ENCODE measurements at places on chromosomes 7 and 10.

DNA sequence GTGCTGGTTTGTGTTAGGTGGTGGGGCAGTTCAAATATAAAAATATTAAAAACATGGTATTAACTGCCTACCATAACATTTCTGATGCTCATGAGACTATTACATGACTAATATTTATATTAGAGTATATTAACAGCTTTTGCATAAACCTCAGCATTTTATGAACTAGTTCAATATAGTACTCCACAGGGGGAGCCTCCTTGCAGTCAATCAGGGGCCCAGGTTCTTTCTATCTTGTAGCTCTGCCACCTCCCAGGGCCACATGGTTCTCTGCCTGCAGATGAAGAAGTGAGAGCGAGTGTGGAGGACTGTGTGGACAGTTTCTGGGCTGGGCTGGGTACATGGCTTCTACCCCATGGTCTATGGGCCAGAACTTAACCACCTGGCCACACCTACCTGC is 159.5 kb downstream of the RPS24 start:
- no peak for DNase-seq

DNA sequence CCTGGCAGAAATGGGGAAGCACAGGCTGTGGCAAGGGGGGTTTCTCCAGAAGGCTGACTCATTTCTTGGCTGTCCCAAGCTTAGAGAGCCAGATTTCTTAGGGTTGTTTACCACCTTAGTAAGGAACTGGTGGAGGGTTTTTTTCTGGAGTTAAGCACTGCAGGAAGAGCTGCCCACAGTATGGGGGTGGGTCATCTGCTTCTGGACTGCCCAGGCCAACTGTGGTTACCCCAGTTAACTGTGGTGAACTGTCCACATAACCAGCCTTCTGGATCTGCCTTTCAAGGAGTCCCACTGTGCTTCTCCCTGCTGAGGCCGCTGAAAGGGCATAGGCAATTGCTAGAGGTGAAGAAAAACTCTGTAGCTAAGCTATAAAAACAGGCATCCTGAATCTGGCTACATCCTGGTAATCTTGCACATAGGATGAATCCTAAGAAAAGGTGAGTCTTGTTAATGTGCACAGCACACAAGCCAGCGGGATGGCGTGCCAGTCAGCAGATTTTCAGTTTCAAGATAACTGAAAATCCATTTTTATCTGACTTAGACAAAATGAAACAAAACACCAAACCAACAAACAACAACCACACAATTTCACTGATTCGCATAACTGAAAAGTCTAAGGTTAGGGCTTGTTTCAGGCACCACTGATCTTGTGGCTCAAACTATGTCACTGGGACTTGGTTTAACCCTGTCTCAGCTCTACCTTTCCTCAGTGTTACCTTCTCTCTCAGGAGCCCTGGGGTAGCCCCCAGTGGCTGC is 21.6 kb upstream of the TSPAN33 start:
- no peak for DNase-seq

DNA sequence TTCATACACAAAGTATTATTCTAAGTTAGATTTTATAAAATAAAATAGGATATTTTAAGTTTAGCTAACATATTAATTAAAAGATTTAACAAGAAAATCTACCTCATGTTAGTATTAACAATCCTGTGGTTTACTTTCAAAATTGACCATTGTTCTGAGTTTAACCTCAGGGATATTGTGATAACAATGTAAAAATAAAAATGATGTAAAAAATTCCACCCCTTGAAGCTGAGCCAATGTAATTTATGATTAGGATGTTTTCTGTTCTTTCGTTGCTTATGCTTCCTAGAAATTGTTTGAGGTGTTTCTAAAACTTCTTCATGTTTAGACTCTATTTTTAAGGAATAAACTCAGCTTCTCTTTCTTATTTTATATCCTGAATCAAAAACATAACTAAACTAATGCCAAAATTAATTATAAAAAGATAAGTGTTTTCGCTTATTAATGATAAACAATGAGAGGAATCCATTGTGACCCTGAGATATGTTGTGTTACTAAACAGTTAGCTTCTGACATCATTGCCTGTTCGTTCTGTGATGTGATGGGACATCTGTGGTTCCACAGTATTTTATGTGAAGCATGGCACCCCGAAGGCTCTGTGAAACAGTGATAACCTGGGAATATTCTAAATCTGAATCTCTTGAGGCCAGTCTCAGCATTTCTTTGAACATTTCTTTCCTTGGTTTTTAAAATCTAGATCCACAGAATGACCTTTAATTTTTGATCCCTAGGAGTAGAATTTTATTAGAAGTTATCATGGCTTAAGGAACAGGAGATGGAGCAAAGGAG is 340.8 kb downstream of the ARL4A start:
- no peak for DNase-seq

DNA sequence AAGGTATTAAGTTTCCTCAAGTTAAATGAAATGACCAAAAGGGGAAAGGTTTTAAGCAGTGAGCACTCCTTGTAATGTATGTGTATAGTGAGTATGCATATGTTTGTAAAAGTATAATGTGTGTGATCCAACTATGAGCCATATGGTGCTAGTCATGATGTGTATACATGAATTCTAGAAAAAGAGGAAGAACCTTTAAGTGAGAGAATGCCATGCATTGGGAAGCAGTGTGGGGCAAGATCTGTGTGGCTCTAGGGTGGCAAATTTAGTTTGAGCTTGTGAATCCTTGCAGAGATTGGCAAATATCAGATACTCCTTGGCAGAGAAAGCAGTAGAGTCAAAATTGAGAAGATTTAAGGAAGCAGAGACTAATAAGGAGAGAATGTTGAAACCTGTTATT is 435.0 kb downstream of the AUTS2 start:
- DNase-seq, result no peak

GRCh38 chr7:133025056-133025455 is 56.8 kb downstream of the CHCHD3 start:
- no peak for DNase-seq

GRCh38 chr10:6119423-6119822 is 30.6 kb downstream of the RBM17 start:
- DNase-seq, result no peak

DNA sequence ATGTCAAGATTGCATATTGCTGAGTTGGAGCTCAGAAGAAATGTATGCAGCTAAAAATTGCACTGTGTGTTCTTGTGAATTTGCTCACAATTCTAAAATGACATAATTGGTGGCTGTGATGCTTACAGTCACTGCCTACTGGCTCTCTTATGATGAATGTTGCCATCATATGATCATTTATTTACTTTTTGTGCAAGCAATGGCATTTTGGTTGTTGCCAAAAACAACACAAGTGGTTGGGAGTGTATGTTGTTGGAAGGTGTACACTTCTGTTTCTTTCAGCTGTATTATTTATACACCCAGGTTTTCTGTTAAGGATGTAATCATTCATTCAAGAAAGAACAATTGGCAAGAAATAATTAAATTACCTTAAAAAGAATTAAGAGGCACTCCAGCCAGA is 28.9 kb downstream of the PON1 start:
- no peak for DNase-seq

GRCh38 chr10:121112579-121113384 is 261.6 kb downstream of the WDR11 start:
- no peak for DNase-seq

DNA sequence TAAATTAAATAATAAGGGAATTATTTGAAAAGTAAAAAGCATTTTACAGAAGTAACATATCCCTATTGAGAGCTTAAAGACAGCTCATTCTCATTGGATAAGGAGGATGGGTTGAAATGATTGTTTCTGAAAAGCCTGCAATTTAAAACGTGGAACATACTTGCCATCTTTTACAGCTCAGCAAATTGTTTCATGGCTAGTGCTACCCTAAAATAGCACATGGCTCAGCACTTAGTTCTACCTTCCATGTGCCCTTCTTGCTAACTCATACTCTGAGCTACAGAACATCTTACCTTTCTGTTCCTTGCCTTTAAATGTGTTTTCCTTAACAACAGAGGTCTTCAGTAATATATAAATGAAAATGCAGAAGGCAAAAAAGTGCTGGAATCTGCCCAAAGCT is 8.6 kb downstream of the SEMA3C start:
- no peak for DNase-seq

GRCh38 chr7:115409682-115410433 is 488.0 kb downstream of the MDFIC start:
- no peak for DNase-seq

DNA sequence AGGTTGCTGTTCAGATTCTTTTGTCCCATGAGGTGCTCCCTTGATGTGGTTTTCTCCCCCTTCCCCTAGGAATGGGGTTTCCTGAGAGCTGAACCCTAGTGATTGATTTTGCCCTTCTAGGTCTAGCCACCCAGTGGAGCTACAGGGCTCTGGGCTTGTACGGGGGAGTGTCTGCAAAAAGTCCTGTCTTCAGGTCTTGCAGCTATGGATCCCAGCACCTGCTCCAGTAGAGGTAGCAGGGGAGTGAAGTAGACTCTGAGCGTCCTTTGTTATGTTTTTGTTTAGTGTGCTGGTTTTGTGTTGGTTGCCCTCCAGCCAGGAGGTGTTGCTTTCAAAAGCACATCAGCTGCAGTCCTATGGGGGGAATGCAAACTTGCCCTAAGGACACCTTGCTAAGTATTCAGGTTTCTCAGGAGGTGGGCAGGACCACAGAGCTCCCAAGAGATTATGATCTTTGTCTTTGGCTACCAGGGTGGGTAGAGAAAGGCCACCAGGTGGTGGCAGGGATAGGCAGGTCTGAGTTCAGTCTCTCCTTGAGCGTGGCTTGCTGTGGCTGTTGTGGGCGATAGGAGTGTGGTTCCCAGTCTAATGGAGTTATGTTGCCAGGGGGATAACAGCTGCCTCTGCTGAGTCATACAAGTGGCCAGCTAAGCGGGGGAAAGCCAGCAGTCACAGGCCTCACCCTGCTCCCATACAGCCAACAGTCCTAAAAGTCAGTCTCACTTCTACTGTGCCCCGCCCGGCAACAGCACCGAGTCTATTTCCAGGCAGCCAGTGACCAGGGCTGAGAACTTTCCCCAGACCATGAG is 92.4 kb upstream of the JCAD start:
- DNase-seq, result peak; percentile 59

DNA sequence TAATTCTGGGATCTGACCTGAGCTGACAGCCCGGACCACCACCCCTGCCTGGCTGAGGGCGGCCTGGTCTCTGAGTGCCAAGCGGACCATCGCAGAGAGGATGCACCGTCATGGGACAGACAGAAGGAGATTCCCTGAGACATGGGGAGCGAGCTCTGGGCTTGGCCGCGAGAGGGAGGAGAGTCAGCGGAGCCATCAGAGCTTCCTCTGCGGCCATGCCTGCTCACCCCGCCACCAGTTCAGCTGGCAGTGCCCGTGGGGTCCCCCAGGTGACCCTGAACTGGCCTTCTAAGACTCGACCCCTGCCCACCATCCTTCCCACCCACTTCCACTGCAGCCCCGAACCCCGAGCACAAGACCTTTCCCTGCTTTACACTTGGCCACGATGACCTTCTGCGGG is 152.8 kb downstream of the TCERG1L start:
- no peak for DNase-seq

GRCh38 chr10:21309427-21309826 is 216.1 kb downstream of the SKIDA1 start:
- DNase-seq, result no peak

DNA sequence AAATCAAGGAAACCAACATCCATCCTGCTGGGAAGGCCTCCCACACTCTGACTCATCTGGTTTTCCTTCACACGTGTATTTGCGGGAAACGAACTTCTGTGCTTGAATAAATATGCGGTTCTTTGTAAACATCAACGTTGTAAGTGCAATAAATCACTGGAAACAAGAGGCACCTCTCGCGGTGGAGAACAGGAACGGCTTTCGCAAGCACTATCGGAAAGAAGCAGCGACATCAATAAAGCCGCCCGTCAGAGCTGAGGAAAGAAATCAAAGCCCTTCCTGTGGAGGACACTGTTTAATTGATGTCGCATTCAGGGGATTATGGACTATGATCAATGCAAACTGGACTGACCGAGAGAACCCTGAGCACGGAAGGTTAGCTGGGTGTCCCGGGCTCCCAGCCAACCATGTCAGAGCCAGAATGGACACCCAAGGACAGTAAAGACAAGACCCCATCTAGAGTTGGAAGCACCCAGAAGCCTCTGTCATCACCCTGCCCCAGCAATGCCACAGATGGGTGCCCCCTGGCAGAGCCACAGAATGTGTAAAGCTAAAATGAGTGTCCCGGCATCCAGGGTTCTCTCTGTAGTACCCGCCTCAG is 37.6 kb downstream of the OAT start:
- no peak for DNase-seq

- no peak for DNase-seq
Observed at GRCh38 chr7:44292876-44293560, 32.4 kb downstream of the CAMK2B start.

DNA sequence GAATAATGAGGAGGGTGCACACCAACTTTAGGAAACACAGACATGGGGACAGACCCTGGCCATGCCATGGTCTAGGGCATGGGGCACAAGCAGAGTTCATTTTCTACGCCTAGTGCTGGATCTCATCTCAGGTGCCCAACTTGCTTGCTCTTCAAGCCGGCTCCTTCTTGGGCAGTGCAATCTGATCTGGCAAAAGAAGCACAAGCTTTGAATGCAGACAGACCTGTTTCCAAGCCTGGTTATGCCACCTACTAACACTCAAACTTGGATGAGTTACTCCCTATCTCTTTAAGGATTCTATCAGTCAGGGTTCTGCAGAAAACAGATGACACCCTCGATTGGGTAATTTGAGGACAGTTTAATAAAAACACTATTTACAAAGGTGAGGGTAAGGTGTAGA is 34.9 kb upstream of the WAPL start:
- no peak for DNase-seq

GRCh38 chr7:157521752-157522151 is 184.9 kb downstream of the DNAJB6 start:
- no peak for DNase-seq

GRCh38 chr10:6162589-6163356 is 40.0 kb upstream of the PFKFB3 start:
- DNase-seq, result no peak

Data from LoVo (cell line).